Cardiac fibroblast (primary cell): ENCODE measurements at places on chromosomes 7 and 10.

DNA sequence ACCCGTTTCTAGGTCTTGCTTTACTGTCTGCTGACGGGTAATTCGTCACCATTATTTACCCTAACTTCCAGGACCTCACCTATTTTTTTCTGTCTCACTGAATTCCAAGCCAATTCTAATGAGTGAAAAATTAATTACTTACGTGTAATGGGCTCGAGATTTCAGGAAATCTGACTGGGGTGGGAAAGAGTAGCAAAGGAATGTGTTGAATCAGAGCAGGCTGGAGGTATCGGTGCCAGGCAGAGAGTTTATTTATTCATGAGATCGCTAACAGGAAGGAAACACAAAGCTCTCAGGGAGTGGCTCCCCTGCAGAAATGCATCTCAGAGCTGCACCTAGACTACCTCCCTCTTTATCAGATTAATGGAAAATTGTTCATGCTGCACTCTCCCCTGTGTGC, 4.0 kb upstream of the DIP2C start:
- peak; percentile 17 for DNase-seq

DNA sequence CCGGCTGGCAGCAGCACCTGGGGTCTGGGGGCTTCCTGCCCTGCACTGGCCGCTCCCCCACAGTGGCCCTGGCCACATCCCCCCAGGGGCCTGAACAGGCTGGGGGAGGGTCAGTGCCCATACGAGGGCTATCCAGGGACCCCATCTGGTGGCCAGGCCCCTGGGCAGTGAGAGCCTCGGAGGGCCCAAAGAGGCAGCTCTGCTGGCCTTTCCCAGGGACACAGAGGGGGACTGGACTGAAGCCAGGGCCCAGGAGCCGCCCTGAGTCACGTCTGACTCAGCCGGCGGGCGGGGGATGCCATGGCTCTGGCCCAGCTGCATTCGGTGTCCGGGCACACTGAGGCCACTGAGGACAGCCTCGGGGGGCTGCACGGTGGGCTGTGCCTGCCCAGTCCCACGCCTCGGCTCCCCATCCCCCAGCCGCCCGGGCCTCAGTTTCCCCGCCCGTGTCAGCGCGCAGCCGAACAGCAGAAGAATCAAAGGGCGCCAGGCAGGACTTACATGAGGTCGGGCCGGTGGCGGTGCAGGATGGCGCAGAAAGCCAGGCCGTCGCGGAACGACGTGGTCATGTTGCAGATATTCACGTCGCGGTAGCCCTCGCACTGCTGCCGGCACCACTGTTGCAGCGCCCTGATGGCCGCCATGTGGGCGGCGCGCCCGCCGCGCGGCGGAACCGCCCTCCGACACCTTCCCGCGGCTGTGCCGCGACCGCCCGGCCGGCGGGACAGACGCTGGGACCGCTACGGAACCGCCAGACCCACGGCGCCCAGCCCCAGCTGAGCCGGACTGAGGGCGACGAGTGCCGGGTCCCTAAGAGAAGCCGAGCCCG, at the start of gene MICALL2:
Gene MICALL2, minus strand, starts transcription at position 788 of the 829 bp plus-strand sequence. Its CDS starts 144 bp downstream, at position 644.
- peak; percentile 86 for DNase-seq

GRCh38 chr10:24916365-24916764, 36.0 kb downstream of the PRTFDC1 start:
- no peak for DNase-seq

DNA sequence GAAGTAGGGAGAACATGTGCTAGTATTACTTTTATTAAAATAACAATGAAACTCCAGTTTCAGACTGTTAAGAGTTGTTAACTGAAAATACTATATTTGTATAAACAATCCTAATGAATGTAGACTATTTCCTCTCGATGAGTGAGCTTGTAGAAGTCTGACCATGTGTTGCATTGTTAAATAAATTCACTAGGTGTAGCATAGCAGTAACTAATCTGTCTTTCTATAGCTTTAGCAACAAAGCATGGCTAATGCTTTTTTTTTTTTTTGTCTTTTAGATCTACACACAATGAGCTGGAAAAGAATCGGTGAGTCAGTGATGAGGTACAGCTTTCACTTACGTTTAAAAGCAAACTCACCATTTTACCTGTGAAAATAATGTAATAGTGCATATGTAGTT, 37.1 kb downstream of the MXI1 start:
- DNase-seq = peak; percentile 23
